ENCODE measurements at places on chromosomes 3 and 15.
A peak's percentile ranks its signal among the peaks of the same experiment; 100 is the strongest.

DNA sequence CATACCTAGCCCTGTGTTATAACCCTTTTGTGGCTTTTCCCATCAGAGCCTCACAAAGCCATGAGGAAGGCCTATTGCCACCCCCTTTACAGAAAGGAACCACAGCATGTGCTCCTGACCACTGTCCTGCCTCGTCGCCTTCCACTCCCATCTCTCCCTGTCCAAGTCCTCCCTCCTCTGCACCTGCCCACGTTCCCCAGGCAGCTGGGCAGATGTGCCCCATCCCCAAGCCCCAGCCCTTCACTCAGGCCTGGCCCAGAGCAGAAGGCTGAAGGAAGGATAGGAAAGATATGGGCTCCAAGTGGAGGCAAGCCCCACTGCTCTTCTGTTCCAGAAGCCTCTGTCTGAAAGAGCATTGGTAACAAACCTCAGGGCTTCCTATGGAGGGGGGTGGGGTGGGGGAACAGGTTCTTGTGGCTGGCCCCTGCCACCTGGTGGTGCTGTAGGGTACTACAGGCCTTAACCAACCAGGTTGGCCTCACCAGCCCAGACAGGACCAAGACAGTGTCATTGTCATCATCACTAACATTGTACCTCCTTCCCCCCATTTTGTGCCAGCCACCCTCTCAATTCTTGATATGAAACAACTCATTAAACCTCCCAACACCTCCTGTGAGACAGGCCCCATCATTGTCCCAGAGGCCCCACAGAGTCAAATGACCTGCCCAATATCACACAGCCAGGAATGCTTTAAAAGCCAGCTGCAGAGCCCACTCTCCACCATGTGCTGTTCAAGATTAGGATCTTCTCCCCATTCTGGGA is 10.0 kb downstream of the POC1A start:
- peak; percentile 14 for DNase-seq

DNA sequence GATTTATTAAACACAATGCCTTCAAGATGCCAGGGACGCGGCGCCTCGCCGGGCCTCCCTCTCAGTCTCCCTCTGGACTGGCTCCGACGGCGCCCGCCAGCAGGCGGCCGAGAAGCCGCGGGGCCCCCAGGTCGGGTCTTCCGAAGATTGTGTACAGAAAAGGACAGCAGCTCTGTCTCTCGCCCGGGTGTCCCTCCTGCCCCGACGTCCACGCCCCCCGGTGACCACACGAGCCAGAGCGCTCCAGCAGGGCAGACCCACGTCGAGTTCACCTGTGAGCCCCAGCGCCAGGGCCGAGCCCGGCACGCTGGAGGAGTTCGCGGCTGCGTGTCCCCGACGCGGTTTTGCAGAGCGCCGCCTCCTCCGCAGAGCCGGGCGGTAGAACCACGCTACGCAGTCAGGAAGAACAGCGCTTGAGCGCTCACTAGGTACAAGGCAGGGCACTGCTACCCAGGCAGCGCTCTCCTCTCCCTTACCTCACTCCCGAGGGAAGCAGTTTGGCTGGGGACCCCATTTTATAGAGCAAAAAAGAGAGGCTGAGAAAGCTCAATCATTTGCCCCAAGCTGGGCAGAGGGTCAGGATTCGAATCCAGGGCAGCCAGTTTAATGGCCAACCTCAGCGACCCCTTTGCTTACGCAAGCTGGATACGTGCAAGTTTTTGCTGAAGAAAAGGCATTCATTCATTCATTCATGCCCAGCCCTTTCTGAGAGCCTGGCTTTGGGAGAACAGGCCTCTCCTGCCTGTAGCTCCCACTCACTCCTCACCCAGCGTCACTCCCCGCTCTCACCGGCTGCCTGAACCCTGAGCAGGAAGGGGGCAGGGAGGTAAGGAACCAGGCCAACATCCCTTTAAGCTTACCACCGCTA is 3.0 kb upstream of the TLE3 start:
- peak; percentile 46 for DNase-seq

- no peak for DNase-seq
Observed at GRCh38 chr15:98881526-98882520, 125.8 kb downstream of the PGPEP1L start.

DNA sequence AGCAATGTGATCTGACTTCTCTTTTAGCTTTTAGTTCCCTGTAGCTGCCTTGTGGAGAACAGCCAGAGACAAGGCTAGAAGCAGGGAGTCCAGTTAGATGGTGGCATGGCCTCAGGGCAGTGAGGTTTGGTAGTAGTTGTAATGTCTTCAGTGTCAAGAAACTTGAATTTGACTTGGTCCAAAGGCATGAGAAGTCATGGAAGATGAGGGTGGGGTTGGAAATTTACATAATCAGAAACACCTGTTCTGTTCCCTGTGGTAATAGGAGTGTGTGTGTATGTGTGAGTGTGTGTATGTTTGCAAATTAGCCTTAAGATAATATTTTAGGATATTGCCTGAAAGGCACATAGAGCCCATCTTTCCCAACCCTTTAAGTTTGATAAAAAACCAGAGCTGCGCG is 55.2 kb upstream of the GCNT3 start:
- DNase-seq: no peak

- no peak for DNase-seq
Observed at GRCh38 chr15:85725019-85725418, 69.7 kb downstream of the KLHL25 start.

- DNase-seq: no peak
Observed at GRCh38 chr3:106688464-106688863, 688.8 kb upstream of the CCDC54 start.

GRCh38 chr15:34722439-34722836 is 32.4 kb downstream of the GJD2 start:
- DNase-seq: no peak

DNA sequence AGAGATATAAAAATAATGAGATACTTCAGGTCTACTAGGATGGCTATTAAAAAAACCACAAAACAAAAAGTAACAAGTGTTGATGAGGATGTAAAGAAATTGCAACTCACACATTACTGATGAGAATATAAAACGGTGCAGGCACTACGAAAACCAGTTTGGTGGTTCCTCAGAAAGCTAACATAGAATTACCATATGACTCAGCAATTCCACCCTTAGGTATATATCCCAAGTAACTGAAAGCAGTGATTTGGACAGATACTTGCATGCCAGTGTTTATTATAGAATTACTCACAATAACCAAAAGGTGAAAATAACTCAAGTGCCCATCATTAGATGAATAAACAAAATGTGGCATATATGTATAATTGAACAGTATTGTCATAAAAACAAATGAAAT is 87.5 kb upstream of the MELTF start:
- DNase-seq: no peak

- DNase-seq: no peak
Observed at GRCh38 chr3:15276028-15276724, 56.2 kb downstream of the SH3BP5 start.

DNA sequence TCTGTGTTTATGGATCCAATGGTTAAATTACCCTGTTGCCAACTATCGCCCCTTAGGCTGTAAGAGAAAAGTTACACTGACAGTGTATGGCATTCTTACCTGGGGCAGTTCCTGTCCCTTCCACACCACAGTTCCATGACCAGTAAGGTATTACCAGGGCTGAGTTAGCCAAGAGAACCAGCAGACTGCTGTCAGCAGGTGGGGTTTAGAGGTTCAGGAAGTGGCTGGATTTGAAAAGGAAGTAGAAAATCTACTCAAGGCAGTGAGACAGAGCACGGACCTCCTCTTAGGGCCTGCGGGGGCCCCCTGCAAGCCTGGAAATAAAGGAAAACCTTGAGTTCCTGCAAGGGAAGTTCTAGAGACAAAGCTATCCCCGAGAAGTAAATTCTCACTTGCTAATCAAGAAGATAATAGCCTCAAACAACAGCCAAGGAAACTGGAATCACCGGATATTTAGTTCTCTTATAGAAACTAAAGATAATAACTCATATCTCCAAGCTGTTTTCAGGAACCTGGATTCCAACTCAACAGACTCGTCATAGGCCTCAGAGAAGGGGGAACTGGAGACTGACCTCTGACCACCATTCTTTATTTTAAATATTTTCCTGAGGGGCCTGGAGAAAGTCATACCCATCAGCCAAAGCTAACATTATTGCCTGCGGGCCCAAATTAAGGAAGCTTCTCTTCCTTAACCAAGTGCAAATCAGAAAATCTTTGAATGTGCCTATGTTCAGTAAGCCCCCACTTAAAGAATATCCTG is 161.7 kb downstream of the ANXA2 start:
- no peak for DNase-seq

DNA sequence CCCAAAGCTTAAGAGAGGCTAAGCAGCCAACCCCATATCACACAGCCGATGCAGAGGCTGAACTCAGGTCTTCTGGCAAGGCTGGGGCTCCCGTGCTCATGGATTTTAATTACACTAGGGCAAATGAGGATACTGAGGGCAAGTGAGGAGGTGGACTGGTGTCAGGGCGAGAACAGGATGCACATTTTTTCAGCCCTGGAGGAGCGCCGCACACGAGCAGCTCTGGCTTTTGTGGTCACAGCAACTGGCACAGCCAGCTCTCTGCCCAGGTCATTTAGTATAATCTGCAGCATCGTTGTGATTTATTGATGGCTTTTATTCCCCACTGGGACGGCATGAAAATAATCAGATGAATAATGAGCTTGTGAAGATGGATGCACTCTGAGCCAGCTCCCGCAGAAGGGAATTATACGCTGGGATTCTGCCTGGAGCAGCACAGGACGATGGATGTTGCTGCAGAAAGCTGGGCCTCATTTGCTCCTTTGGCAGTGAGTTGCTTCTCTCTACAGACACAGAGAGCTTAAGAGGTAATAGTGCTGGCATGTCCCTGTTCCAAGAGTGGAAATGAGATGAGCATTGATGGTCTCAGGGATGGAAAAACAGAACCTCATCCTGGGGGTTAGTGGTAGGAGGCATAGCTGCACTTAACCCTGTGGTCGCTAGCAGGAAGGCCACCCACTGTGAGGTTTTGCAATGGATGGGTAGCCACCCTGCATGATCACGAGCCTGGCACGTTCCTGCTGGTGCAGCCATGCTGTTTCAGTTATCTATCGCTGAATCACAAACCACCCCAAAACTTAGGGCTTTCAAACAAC is 135.4 kb downstream of the UACA start:
- DNase-seq: no peak

DNA sequence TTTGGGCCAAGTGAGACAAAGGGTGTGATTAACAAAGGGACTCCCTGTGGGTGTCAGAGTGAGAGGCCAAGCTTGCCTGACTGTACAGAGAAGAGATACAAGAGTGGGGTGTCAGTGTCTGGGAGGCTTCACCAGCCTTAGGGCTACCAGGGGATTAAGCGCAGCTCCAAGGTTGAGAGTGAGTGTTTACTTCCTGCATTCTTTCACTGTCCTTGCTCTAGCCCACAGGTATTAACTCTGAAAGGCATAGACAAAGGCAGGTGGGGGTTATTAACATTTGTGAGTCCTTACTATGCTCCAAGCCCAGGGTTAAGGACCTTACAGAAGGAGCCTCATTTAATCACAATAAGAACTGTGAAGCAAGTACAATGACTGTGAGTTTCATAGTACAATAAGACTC is 107.6 kb downstream of the IL20RB start:
- no peak for DNase-seq

GRCh38 chr15:78351539-78351938 is 11.4 kb downstream of the CRABP1 start:
- no peak for DNase-seq

- DNase-seq: no peak
Observed at GRCh38 chr15:32041294-32041693, 11.0 kb downstream of the CHRNA7 start.

GRCh38 chr3:124773351-124774326 is 43.4 kb downstream of the UMPS start:
- DNase-seq: no peak

DNA sequence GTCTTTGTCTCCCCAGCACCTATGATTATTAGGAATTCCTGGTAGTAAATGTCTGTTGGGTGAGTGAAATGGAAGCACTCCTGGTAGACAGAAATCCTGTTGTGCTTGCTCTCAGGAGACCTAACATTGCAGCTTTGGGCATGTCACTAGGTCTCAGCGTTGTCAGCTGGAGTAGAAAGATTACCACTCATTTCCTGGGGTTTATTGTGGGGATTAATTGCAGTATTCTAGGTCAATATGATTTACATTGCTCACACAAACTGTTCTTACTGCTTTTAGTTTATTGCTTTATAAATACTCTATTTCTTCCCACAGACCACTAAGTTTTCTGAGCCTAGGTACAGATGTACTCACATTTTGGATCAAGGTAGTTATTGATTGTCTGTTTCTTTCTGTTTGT is 5.1 kb downstream of the TSEN2 start:
- DNase-seq: no peak

DNA sequence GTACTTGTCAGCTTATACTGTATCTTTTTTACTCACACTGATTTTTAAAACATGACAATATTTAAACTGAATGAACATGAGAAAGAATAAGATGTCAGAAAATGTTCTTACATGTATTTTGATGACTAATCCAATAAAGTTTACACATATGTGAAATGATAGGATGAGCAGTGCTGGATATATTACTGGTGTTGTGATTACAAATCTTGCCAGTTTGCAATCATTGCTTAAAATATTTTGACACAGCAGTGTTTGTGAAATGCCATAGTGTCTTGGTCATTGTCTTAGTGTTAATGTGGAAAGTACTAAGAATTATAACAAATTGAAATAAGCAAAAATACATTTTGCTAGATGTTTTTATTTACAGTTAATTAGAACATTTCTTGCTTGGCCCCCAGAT is 118.7 kb upstream of the MLF1 start:
- no peak for DNase-seq

GRCh38 chr3:111051354-111051753 is 20.3 kb upstream of the NECTIN3 start:
- DNase-seq: no peak

GRCh38 chr3:41508063-41508696 is 308.9 kb downstream of the CTNNB1 start:
- DNase-seq: no peak

GRCh38 chr15:59687836-59688235 is 1.3 kb downstream of the BNIP2 start:
- no peak for DNase-seq

DNA sequence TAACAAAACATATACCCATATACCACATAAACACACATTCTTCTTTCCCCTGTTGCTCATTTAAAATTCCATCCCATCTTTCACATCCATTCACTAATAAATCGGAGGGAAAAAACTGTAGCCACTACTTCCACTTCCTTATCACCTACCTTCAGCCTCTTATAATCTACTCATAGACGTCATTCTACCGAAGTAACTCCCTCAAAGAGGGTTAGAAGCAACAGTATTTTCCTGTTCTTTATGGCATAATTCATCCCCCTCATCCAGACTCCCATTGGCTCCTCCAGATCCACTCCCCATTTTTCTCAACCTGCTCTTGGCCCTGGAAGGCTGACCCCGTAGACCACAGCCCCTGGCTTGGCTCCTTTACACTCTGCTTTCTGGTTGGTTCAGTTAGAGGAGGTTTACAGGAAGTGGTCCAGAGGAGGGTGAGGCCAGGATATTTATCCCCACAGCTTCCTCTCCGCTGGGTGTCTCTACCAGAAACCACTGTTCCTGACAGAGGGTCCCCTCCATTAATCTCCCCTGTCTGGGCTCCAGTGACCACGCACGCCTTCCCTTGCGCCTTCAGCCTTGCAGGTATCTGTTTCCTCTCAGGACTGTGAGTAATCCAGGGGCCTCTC is 46.3 kb downstream of the FMN1 start:
- DNase-seq: no peak

- DNase-seq: no peak
Observed at GRCh38 chr3:41188306-41188705, 11.0 kb upstream of the CTNNB1 start.

All from activated gamma-delta T cell (primary cell).